ENCODE measurements at places on chromosomes 1 and 21.
A peak's percentile ranks its signal among the peaks of the same experiment; 100 is the strongest.

GRCh38 chr1:236066828-236067386 lies 2.0 kb upstream of the NID1 start:
- no peak for DNase-seq

- no peak for DNase-seq
These were observed at the start of gene BCAN for GRCh38 chr1:156641761-156642264. TSS of gene BCAN (plus strand) at chr1:156642117. CDS start at chr1:156646055, 3,938 bp downstream.

DNA sequence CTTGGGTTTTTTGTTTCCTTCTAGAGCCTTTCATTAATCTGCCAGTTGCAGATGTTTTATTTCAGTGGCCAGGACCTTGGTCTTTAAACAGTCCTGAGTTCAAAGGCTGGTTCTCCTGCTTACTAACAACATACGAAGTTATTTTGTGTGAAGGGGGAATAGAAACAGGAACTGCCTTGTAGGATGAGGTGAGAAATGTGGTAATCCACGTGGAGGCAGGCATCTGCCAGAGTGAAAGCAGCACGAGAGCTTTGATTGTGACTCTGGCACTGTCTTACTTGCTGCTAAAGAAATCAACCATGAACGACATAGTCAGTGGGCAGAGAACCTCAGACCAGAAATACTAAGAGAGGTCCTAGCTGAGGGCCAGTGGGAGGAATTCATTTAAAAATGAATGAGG lies 30.4 kb downstream of the TMEM63A start:
- no peak for DNase-seq

GRCh38 chr1:99827970-99828369 lies 22.2 kb upstream of the AGL start:
- no peak for DNase-seq

DNA sequence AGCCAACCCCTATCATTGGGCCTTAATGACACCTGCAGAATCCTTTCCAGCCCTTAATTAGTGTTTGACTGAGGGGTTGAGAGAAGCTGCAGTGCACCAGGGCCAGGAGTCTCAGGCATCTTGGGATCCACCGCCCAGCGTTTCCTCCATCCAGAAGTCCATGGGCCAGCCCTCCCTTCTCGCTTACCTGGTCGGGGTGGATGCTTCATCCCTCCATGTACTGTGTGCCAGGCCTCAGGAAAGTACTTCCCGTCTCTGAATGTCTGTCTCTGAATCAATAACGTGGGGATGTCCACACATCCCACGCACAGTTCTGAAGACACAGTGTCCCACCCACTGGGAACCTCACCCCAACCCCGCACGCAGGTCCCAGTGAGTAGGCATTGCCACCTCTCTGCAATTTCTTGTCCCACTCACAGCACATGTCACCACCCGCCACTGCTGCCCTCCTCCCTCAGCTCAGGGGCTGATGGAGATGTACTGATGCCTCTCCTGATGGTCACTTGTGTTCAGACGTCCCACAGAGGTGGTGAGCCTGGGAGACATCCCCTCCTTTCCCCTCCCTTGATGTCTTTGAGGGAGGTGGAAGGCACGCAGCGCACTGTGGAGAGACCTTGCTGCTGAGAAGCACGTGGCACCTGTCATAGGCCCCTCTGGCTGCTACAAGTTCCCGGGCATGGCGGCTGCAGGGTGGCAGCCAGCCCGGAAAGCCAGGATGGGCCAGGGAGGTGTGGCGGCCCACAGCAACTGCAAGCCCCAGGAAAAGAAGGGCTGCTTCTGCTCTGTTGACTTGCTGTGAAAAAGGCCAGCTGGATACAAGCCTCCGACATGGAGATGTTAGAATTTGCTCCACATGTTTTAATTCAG lies 29.4 kb upstream of the PRSS38 start:
- no peak for DNase-seq

DNA sequence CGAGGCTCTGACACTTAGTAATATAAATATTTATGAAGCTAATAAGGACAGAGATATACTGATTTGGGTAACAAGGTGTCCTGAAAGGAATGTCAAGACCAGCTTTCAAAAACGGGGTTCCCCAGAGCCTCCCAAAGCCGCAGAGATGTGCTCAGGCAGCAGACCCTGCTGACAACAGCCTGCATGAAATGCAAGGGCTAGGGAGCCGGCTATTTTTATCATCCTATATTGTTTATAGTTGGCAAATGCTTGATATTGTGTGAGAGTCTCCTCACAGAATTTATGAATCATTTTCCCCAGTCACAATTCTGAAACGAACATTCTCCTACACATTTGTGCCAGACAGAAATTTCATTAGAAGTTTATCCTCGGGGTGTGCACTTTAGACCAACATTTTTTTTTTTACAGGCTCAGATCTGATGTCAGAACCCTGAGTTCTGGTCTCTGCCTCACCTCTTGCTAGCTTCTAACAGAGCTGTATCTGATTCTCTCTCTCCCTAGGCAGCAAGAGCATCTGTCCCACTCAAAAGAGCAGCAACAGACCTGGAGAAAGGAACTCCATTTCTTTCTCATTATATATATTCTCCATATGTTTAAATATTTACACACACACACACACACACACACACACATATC lies 302.3 kb upstream of the PLD5 start:
- DNase-seq = no peak

GRCh38 chr1:201002510-201002909 lies 21.0 kb downstream of the KIF21B start:
- no peak for DNase-seq

GRCh38 chr1:17440827-17441168 lies 1.3 kb upstream of the RCC2 start:
- DNase-seq = no peak

- DNase-seq = no peak
These were observed 20.0 kb downstream of the CCDC185 start for GRCh38 chr1:223413216-223413615.

GRCh38 chr1:23517581-23517980 lies 13.5 kb downstream of the E2F2 start:
- DNase-seq = no peak

DNA sequence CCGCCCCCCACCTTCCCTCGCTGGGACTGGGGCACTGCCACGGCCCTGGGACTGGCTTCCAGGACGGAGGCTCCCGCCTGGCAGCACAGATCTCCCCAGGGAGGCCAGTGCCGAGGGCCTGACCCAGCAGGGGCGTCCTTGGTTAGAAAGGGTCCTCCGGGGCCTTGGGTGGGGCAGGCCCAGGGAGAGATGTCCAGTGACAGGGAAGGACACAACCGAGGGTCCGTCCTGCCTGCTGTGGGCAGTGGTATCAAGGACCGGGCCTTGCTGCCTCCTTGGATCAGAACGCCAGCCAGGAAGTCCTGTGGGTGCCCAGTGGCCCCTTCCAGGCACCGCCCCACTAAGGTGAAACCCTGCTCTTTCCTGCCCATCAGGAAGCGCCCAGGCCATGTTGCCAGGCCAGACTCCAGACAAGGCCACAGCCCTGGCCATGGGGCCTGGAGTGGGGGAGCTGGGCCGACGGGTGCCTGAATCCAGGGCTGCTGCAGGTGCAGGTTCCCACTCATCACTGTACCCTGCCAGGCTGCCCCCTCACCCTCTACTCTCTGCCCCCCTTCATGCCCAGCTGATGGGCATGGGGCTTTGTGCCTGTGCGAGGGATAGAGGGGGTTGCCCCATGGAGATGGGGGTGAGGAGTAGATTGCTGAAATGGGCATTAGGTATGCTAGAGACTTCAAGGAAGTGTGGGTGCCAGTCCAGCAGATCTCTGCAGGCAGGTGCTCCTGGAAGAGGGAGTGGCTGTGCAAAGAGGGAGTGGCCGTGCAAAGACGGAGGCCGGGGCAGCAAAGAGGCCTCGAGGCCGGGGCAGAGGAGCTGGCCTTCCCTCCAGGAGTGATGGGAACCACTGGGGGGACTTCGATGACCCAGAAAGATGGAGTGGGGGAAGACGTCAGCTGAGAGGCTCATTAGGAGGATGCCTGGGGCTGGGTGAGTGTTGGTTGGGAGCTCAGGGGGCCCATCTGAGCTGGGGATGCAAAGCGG lies 2.2 kb upstream of the PRKCZ start:
- no peak for DNase-seq

DNA sequence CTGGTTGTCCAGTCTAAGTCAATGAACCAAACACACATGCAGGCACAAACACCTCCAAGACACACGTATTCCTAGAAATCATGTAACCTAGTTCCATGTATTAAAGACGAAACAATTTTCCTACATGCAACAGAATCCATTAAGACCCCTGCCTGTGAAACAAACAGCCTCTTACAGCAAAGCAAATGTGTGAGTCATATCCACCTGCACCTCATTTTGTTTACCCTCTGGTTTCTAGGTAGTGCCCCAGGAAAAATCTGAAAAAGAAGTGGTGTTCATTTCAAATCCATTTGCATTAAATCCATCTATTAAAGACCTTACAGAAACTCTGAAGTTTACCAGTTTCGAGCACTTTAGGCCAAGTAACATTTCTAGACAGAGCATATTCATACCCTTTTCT lies 74.1 kb downstream of the VCAM1 start:
- DNase-seq = peak; percentile 29

DNA sequence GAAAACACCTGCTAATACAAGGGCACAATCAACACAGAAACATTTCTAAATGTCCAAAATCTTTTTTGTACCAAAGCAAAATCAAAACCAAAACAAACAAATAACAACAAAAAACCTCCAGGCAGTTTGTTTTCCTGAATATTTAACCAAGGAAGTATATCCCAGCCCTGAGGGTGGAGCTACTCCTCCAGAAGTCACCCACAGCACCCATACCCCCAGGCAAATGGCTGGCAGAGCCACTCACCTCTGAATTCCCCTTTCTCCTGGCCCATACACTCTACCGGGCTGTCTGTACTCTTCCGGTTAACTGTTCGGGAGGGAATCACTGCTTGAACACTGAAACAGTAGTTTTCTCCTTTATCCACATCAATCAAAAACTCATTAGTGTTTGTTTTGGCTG lies 9.5 kb downstream of the F3 start:
- peak; percentile 46 for DNase-seq

- DNase-seq = peak; percentile 84
These were observed 791 bp upstream of the STUM start for GRCh38 chr1:226547754-226548191.

DNA sequence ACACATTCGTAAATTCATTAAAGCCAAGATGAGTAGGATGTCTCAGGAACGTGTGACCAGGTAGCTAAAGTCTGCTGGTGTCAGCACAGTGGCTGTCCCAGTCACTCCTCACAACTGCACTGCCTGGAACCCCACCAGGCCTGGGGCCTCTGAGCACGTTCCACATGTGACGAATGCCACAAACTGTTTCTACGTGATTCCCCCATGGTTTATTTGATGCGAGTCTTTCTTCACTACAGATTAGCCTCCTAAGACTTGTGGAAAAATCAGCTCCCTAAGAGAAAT lies 33.2 kb downstream of the PRDM15 start:
- DNase-seq = no peak

GRCh38 chr1:152926091-152926490 lies 17.7 kb downstream of the IVL start:
- DNase-seq = peak; percentile 54
